Fibroblast of skin of left biceps (primary cell): ENCODE measurements at places on chromosomes 12 and 14.

DNA sequence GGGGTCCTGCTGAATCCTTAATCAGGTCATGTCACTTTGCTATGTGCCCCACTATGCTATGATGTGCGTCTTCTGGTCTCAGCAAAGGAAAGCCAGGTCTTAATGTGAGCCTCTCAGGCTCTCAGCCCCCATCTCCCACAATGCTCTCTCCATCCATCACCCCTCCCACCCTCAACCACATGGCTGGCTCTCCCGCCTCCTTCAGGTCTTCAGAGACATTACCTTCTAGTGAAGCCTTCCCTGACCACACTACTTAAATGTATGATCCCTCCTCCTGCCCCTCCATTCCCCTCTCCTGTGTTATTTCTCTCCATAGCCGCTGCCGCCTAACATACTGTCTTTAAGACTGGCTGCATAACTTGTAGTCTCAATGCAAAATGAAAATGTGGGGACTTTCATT is 50.5 kb downstream of the KRT80 start:
- DNase-seq, result no peak

- DNase-seq, result no peak
These were observed 286.6 kb upstream of the RGS6 start for GRCh38 chr14:71645656-71646055.

- DNase-seq, result no peak
These were observed 6.6 kb upstream of the DLK1 start for GRCh38 chr14:100719976-100720520.

DNA sequence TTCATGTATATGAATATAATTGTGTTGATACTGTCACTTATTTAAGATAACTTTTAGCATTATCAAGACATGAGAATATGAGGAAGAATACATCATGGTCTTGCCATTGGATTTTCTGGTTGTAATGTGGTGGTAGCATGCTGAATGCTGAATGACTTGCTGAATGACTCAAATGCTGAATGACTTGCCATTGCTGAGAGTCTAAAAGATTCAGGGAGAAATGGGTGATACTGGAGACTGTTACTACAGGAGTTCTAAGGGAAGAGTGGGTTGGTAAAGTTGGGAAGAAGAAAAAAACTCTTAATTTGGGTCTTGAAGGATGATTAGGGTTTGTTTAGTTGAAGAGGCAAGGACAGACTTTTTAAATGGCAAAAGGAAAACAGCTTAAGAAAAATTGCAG is 72.1 kb upstream of the MANSC4 start:
- DNase-seq, result no peak
